ENCODE measurements at places on chromosomes 12 and 14.

DNA sequence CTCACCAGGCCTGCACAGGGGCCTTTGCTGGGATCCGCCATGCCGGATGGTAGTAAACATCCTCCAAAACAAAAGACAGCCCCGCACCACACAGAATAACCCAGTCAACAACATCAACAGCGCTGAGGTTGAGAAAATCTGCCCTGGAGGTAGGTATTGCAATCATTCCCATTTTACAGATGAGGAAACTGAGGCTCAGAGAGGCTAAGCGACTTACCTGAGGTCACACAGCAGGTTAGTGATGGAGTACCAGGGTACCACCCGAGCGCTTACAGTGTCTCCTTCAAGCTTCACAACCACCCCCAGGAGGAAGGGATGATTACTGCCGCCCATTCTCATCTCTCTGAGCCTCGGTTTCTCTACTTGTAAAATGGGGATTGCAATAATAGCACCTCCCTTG, 14.9 kb downstream of the TRPV4 start:
- DNase-seq = no peak

DNA sequence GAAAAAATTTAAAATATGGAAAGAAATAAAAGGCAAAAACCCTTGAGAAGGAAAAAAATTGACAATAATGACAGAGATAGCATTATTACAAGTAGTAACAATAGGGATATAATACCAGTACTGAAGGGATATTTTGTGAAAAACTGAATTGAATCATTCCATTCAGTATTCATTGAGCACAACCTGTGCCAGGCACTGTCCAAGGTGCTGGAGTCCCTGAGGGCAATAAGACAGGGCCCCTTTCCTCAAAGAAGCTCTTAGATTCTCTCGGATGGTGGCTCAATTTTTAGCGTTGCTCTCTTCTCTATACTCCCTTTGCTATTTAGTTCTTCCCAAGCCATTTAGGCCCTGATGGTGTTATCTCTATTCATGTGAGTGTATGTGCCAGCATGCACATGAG, 34.3 kb upstream of the GAS2L3 start:
- peak; percentile 41 for DNase-seq

DNA sequence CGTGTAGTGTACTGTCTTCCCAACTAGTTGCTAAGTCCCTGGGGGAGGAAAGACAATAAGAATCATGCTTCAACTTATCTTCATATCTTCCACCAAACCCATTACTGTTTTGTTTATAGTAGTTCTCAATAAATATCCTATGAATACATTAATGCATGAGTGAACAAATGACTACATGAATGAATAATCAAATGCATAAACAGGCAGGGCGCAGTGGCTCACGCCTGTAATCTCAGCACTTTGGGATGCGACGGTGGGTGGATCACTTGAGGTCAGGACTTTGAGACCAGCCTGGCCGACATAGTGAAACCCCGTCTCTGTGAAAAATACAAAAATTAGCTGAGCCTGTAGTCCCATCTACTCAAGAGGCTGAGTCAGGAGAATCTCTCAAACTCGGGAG, 32.1 kb upstream of the NR2C1 start:
- no peak for DNase-seq

- DNase-seq = no peak
Measured at GRCh38 chr14:34865889-34866574, 9.1 kb downstream of the BAZ1A start.

All from iris pigment epithelial cell (primary cell).